ENCODE measurements at places on chromosomes 4 and X.

DNA sequence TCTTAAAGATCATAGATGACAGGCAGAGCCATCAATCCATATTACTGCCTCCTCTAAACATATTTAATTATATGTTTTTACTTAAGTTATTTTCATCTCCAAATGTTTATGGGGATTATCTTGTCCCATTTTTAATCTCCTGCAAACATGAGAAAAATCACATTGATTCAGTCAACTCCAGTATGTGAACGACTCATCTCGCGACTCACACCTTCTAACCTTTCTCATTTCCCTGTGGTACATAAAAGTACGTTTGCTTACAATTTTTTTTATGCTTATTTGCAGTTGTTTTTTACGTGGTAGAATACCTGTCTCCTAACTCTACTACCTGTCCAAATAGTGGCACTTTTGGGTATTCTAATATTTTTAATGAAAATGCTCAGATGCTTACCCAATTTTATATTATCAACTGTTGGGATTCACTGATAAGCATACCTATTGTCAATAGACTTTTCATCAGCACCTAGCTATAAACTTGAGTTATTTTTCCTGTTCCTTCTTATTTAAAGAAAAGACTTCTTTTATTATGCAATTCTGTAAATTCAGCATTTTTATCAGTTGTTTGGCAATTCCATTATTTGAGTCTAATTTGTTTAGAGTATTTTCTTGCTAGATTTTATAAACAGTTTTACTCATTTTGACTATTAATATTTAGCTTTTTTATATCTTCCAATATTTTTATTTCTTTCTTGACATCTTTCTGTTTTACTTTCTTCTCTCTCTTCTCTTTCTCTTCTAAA lies 276.6 kb downstream of the ANK2 start:
- no peak for DNase-seq

DNA sequence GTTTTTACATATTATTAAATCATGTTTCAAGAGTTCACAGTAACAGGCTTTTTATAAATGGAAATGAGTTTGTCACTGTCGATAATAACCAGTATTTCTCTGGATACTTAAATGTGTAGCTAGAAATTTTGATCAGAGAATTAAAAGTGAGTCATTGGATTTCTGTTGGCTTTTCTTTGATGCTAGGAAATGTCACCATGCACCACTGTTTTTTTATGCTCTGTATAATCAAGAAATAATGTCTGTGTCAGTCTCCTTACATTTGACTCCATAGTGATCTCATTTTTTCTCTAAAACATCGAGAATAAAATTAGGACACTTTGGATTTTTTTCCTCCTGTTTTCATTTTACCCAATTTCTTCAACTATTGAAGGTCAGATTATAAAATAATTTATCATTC lies 234.2 kb downstream of the RAPGEF2 start:
- DNase-seq, result no peak

DNA sequence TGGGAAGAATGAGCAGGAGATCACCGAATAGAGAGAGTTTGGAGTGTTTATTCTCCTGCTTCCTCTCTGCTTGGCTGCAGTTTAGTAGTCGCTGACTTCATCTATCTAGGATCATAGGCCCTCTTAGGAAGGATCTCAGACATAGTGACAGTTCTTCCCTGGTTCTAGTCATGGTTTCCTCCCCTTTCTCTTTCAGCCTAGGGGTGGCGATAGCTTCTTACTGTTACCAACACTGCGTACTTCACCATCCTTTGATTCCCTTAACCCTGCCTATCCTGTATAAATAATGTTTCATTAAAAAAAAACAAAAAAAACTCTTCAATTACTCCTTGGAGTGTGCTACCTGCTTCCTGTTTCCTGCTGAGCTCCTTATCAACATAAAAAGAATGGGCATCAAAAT lies 103.8 kb downstream of the DDX53 start:
- no peak for DNase-seq

DNA sequence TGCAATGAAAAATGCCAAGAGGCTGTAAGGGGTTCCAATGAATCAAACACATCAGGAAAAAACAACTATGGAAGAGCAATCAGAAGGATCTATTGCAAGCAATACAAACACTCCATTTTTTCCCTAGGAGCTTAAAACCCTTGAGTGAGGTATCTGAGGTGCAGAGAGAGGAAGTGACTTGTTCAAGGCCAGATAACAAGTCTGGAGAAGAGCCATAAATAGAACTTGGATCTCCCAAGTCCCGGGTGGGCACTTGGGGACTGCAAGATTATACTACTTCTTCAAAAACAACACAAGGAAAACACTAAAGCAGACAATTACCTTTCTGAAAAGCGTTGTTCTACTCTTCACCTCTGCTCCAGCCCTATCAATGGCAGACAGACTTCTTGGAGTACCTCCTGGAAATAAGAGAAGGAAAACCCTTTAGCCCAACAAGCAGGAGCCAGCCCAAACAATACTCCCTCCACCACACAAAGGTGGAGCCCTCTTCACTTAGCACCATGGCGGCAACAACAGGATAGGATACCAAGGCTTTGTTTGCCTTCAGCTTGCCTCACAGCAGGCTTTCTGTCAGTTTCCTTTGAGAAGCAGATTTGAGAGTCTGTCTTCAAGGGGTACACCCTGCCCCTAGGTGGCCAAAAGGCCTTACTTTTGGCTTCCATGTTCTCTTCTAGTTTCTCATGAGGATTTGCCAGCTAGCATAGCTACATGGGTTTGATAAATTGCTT lies 26.0 kb downstream of the AIFM1 start:
- no peak for DNase-seq

- DNase-seq, result no peak
Measured at GRCh38 chrX:42857766-42858165, 79.8 kb upstream of the PPP1R2C start.

GRCh38 chr4:3206439-3207100 lies 42.4 kb upstream of the MSANTD1 start:
- no peak for DNase-seq
